AG04450 (cell line): ENCODE measurements at places on chromosomes 7 and 10.

GRCh38 chr10:132247943-132248342 lies 59.8 kb downstream of the STK32C start:
- no peak for DNase-seq

DNA sequence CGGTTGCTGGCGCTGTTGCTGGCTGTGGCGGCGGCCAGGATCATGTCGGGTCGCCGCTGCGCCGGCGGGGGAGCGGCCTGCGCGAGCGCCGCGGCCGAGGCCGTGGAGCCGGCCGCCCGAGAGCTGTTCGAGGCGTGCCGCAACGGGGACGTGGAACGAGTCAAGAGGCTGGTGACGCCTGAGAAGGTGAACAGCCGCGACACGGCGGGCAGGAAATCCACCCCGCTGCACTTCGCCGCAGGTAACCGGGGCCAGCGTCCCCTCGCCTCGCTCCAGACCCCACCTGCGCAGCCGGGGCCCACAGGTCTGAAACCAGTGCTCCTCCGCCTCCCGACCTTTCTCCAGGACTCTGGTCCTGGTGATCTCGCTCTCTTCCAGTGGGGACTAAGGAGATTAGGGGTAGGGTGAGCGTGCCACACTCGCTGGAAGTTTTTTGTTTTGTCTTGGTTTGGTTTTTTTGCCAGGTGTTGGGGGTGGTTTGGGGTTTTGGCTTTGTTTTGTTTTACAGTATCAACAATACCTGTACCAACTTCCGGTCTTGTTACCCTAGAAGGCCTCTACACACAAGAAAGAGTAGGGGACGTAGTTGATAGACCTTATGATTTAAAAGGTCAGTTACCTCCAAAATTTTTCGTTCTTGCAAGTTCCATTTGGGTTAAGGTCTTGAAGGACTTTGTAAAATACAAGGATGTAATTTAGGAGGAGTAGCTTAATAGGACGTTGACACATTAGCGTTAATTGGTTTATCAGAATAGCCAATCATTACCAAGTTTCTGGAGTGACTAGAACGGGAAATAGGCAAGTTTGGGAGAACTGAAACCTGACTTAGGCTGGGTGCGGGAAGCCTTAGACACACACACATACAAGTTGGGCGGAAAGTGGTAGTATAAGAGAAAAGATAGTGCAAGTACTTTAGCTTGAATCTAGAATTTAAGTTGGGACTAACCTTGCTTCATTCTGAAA lies 704 bp downstream of the TNKS2 start:
- DNase-seq: no peak

GRCh38 chr7:121385800-121386179 lies 10.3 kb downstream of the FAM3C start:
- no peak for DNase-seq

GRCh38 chr7:113338071-113338696 lies 219.8 kb upstream of the SMIM30 start:
- DNase-seq: no peak

DNA sequence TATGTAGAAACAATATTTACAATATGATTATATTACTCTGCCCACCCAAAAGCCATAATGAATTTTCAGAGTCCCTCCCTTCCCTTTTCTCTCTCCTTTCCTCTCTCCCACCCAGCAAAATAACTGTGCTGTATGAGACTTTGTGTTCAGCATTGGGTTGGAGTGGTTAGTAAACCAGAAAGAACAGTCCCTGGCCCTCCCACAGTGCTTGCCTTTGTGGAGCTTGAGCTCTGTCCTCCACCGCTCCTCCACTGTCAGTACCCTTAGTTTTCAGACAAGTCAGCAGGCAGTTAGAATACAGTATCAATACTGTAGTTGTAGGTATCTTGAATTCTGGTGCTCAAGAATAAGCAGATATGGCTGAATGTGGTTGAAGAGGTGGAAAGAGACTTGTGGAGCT lies 92.7 kb downstream of the CDK14 start:
- DNase-seq: no peak

- DNase-seq: no peak
These were observed 92.4 kb upstream of the KMT2E start for GRCh38 chr7:104921596-104921995.

DNA sequence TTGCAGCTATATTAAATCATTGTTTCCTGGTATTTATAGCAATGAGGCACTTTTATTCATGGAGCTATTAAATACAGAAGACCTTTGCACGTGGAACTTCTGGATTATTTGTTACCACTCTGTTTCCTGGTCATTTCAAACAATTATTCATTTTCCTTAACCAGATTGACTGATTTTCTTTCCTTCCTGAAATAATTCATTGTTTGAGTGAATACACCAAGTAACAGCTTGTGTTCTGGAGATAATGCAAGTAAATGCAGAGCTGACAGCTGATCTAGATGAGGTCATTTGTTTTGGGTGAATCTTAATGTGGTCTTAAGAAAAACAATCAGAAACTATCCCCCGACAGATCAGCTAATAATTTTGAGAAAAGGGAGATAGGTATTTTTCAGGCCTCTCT lies 497.7 kb downstream of the KIF20B start:
- DNase-seq: no peak

- no peak for DNase-seq
These were observed 95.5 kb downstream of the PPP1R17 start for GRCh38 chr7:31782411-31782991.

DNA sequence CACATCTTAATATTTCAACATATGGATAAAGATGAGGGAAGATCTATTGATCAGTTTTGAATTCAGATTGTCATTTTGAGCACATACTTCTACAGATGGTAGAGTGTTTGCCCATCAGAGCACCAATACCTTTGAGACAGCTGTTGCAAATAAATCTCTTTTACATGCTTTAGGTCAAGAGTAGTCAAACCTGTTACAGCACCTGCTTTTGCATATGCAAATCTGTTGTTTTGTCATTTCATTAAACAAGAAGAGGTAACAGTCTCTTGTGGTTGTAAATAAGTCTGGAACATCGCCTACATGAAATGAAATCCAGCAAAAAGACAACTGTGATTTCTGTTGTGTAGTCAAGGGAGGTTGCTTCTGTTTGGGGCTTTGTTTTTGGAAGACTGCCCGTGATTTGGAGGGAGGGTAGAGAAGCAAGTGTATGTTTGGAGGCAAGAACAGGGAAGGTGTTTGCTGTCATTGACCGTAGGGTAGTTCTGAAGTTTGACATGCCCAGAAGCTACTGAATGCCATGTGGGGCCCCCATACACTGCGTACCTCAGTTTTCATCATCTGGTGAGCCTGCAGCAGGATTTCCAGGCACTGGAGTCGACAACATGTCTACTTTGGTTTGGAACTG lies 233.6 kb upstream of the PPP1R3A start:
- DNase-seq: no peak

GRCh38 chr7:111232249-111233084 lies 141.5 kb downstream of the LRRN3 start:
- peak; percentile 6 for DNase-seq

GRCh38 chr10:11364241-11364640 lies 247.2 kb downstream of the USP6NL start:
- DNase-seq: no peak

- DNase-seq: no peak
These were observed 94.8 kb downstream of the KCNMA1 start for GRCh38 chr10:77542710-77543259.

GRCh38 chr10:31756729-31757110 lies 171.9 kb downstream of the ARHGAP12 start:
- no peak for DNase-seq

DNA sequence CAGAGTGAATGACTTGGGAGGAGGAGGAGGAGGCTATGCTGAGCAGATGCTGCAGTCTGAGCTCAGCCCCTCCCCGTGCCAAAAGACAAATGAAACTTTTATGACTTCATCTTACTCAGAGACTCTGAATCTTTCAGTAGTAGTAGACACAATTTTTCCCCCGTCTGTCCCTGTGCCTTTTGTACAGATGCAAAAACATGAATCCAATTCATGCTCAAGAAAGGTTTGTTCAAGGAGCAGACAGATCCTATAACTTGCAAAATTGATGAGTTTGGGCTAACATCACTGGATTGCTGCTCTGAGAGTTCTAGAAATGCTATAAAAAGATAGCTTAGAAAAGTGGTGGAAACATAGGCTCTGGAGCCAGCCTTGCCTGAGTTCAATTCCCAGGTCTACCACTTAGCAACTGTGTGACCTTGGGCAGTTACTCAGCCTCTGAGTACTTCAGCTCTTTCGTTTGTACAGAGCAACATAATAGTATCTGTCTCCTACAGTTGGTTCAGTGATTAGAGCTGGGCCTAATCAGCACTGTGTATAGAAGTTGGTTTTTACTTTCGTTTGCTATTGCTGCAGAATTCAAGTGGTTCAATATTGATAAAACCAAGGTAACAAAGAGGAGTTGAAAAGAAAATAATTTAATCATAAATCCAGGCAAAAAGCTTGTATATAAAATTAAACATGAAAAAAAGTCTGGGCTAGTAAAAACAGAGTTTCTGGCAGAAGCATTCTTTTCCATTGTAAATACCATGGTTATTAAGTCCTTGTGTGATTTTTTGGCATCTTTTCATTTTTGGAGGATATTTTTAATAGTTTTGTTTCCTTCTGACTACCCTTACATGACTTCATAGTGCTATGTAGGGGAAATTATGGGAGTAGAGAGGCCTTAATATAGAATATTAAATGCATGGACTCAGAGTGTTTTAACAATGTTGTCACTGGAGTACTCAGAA lies 174.2 kb upstream of the ZNF32 start:
- no peak for DNase-seq

GRCh38 chr10:15202639-15203038 lies 34.1 kb upstream of the NMT2 start:
- no peak for DNase-seq

- DNase-seq: no peak
These were observed 189.5 kb downstream of the DNAJB6 start for GRCh38 chr7:157526005-157526912.

- no peak for DNase-seq
These were observed 328.2 kb upstream of the MAGI2 start for GRCh38 chr7:79781716-79782115.

DNA sequence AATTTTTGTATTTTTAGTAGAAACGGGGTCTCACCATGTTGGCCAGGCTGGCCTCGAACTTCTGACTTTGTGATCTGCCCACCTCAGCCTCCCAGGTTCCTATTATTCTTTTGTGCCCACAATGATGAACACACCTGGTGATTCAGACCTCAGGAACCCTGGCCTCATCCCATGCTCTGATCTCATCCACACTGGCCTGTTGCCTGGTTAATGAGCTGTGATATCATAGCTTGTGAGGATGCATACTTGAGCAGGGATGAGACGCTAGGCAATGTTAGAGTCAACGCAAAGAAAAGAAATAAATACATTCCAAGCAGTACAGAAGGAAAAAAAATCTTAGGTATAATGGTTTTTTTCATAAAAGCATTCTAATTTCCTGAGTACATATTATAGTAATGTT lies 82.4 kb upstream of the RNF32 start:
- peak; percentile 13 for DNase-seq

- no peak for DNase-seq
These were observed 17.9 kb downstream of the CLRN3 start for GRCh38 chr10:127874671-127875448.

DNA sequence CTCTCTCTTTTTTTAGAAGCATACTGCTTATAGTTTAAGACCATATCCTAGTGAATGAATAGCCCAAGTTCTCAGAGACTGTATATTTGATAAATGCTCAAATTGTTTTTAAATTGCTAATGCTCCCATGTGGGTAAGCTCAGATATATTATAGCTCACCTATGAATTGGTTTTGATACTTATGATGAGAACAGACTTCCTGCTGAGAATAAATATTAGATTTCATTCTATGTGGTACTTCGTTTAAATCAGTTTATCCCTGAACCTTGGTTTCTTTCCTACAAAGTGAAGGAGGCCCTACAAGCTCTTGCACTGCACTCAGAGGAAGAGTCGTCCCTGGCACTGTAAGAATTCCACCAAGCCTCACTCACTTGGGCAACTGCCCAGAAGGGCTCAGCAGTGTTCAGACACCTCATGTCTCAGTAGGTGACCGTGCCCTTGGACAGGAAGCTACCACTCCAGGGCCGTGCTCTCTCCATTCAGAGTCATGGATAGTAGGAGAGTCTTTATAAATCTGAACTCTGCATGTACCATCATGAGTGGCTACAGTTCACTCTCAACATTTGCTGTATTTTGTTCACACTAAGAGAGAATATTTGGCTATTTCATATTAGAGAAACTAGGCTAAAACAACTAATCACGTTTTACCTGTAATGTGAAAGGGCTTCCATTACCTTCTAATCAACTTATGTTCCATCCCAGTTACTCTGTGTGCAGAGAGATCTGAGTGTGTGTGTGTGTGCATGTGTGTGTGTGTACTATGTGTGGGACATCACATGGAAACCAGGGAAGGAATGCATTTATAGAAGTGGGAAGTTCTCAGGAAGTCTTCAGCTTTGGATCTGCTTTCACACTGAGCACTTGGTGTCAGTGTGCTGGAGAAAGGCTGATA lies 93.8 kb downstream of the PTPRE start:
- no peak for DNase-seq

- DNase-seq: no peak
These were observed 71.0 kb downstream of the HIPK2 start for GRCh38 chr7:139706837-139707236.

DNA sequence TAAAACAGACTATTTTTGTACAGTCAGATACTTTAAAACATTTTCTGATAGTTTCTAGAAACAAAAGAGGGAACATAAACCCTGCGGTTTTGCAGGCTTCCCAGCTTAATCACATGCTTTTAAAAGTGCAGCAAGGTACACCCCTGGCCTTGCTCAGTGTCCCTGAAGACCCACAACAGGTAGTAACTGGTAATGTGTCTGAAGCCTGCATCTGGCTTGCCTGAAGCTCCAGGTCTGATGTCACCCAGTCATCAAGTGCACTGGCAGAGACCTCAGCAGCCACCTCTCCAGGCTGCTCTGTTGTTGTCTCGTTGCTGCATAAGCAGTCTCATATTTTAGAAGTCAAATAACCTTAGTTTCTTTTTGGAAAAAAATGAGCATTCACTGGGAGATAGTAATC lies 376.1 kb upstream of the MTPN start:
- DNase-seq: no peak

- no peak for DNase-seq
These were observed 93.2 kb downstream of the SORCS1 start for GRCh38 chr10:107071301-107071700.

- DNase-seq: peak; percentile 84
These were observed 7.4 kb downstream of the CREB5 start for GRCh38 chr7:28419716-28420115.

- DNase-seq: no peak
These were observed 15.3 kb upstream of the CHST12 start for GRCh38 chr7:2387897-2388636.

DNA sequence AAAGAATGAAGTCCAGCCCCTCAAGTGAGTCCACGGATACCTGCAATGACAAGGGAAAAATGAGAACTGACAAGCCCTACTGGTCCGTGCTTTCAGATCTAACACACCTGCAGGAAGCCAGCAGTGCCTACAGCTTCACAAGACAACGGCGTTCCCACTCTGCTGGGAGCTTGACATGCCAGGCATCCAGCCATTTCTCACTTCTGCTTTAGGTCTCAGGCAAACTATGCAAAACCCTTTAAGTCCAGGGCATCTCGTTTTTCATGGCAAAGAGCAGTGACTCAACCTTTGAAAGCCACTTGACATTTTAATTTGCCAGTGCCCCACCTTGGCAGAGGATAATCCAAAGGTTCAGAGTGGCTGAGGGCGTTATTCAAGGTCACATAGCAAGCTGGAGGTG lies 49.1 kb upstream of the GPAM start:
- no peak for DNase-seq

- no peak for DNase-seq
These were observed 45.7 kb downstream of the ESYT2 start for GRCh38 chr7:158783595-158783994.
